ENCODE measurements at places on chromosomes 4 and X.

- DNase-seq, result no peak
Observed at GRCh38 chr4:53009824-53010223, 147.7 kb downstream of the RASL11B start.

DNA sequence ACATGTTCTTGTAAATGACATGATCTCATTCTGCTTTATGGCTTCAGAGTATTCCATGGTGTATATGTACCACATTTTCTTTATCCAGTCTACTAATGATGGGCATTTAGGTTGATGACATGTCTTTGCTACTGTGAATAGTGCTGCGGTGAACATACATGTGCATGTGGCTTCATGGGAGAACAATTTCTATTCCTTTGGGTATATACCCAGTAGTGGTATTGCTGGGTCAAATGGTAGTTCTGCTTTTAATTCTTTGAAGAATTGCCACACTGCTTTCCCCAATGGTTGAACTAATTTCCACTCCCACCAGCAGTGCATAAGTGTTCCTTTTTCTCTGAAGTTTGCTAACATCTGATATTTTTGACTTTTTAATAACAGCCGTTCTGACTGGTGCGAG is 1080.3 kb downstream of the CCSER1 start:
- DNase-seq, result no peak

DNA sequence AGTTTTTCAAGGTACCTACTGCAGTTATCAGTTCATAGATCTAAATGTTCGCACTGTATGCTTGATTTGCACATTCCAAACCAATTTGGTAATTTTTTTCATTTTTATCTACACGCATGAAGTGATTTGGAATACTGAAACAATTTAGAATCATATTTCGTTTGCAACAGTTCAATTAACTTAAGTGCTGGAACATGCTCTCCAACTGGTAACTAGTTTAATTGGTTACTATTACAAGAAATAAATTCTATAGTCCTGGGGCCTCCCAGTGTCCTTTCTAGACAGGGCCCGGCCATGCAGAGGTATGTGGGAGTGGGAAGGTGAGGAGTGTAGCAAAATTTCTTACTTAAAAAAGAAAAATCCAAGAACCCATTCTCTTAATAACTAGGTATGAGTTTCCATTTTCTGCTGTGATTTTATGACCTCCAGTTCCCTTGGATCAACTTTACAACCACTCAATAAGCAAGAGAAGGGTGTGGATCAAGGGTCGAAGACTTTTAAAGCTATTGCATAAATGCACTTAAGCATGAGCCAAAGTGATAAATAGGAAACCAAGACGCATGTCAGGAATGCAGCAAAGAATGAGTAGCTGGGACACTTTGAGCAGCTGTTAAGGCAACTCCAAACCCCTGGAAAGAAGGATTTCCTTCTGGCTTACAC is 106.9 kb downstream of the PPARGC1A start:
- DNase-seq, result no peak

DNA sequence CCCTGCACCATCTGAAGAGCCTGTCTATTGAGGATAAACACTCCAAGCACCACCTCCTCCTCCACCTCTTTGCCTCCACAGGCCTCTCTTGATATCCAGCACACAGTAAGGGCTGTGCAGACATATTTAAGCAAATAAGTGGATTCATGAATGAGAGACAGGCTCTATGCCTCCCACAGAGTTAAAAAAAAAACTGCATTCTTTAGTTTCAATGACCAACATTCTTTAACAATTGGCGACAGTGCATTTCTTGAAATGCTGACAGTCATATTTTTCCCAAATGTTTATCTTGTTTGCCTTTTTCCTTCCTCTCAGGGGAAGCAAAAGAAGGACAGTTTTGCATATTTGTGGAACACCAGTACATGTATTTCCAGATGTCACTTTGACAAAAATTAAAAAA is 38.6 kb downstream of the MXRA5 start:
- DNase-seq, result no peak

- no peak for DNase-seq
Observed at GRCh38 chr4:123952530-123953274, 556.1 kb downstream of the SPRY1 start.

GRCh38 chrX:118630848-118631247 is 96.6 kb upstream of the IL13RA1 start:
- DNase-seq, result no peak

- no peak for DNase-seq
Observed at GRCh38 chr4:174524242-174524641, 2.0 kb upstream of the HPGD start.
